ENCODE measurements at places on chromosomes 3 and 15.

DNA sequence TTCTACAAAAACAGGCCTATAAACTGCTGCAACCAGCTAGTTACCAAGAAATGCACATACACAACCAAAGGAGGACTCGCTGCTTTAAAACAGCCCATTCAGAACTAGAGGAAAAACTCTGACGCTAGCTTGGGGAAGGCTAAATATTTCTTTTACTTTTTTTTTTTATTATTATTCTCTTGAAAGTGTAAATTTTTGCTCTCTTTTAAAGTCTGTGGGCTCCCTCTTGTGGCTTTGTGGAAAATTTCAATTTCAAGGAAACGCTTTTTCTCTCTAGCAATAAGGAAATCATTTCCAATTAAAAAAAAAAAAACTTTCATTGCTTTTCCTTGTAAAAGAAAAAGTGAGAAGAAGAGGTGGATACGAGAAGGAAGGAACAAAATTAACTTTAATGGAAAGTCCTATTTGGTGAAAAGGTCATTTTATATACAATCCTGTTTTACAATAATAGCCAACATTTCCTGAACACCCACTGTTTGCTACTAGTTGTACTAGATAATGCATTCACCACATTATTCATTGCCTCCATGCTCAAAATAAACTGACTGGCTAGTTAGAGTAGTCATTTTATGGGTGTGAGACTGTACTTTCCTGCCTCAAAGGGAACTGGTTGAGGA, 51.2 kb upstream of the SAMMSON start:
- no peak for DNase-seq

DNA sequence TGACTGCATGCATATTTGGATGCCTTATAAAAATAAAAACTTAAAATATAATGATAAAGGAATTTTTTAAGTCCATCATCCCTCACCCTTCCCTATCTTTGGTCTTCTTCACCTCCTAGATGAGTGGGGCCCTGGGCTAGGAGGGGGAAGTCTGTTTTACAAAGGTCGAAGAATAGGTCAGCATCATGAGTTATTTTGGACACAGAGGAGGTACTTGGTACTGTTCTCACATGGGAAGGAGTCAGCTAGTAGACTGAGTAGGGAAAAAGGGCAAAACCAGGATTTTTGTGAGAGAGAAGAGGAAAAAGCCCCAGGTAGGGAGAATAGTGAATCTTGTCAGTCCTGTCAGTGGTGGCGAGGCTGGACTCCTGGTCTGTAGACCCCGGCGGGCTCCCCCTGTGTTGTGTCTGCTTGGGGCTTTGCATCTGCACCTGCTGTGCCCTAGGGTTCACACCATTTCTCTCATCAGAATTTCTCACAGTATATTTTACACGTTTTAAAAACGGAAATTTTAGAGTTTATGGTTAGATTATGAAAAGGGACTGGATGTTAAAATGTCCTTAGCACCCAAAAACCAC, 17.2 kb downstream of the GCSAM start:
- no peak for DNase-seq

DNA sequence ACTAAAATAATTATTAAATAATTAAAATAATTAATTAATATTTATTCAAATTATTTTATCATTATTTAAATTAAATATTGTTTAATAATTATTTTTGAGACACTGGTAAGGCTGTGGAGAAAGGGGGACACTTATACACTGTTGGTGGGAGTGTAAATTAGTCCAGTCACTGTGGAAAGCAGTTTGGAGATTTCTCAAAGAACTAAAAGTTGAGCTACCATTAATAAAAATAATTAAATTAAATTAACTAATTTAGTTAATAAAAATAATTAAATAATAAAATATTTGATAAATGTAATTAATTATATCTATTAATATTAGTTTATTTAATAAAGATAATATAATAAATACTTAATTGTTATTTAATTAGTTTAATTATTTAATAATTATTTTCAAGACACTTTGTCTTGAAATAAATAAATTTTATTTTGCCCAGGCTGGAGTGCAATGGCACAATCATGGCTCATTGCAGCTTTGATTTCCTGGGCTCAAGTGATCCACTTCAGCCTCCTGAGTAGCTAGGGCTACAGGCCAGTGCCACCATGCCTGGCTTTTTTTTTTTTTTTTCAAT, 16.4 kb upstream of the TNIK start:
- no peak for DNase-seq

GRCh38 chr3:34056951-34057390, 258.5 kb downstream of the PDCD6IP start:
- DNase-seq, result no peak

All from stimulated activated naive B cell treated with anti-CD40 and anti-IgM and Interleukin-4, amounts not matched to agents 10 μg/mL and 1 μg/mL and 100 μg/mL, for 72 hours (primary cell).